ENCODE measurements at places on chromosomes 12 and 14. TPM values are rescaled to one million over a fixed set of nuclear protein-coding genes. Genes with fewer than 3 reads are reported as not detected.

The KRT7 gene
- total RNA-seq = not detected

DNA sequence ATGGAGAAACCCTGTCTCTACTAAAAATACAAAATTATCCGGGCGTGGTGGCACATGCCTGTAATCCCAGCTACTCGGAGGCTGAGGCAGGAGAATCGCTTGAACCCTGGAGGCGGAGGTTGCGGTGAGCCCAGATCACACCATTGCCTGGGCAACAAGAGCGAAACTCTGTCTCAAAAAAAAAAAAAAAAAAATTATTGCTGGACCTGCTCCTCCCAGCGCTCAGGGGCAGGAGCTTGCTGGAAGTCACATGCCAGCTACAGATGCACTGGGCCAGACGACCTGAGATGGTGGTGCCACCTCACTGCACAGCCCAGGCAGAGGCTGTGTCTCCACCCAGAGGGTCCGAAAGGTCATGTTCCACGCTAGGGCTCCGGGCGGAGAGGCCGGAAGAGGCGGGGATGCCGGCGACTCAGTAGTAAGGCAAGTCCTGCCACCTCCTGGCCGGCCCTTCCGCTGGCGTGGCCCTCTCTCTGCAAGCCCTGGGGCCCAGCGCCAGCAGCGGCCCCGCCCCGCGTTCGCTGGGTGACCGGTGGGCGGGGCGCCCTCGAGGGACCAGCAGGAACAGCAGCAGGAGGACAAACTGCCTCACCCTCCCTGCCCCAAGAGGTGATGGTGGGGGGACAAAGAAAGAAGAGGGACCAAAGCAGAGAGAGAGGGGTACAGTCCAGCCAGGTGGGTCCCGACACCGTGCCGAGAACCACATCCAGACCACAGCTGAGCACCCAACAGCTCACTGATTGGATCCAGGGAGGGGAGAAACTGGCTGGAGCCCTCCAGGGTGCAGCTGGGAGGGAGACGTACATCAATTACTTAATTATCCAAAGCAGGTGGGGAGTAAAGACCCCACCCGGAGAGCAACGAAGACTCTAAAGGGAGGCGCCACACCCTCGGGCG lies 3.6 kb upstream of the RHOF start:
- no peak for DNase-seq

The PCED1B gene
- total RNA-seq = 39.8 TPM

The SLCO1B3 gene
- total RNA-seq = not detected

- peak; percentile 71 for DNase-seq
Measured at GRCh38 chr12:9649532-9649940, 20.0 kb upstream of the CLEC2D start.

GRCh38 chr14:96165493-96166436 lies 38.9 kb upstream of the BDKRB2 start:
- no peak for DNase-seq

The KRT79 gene
- not detected for total RNA-seq

- no peak for DNase-seq
Measured at GRCh38 chr12:54227376-54227775, 38.6 kb upstream of the SMUG1 start.

- peak; percentile 43 for DNase-seq
Measured at GRCh38 chr14:79043194-79043889, 873.2 kb downstream of the NRXN3 start.

GRCh38 chr14:89889626-89890025 lies 64.9 kb downstream of the EFCAB11 start:
- no peak for DNase-seq

GRCh38 chr14:34180434-34180833 lies 229.6 kb upstream of the EGLN3 start:
- DNase-seq = no peak

The RHOJ gene
- not detected for total RNA-seq

DNA sequence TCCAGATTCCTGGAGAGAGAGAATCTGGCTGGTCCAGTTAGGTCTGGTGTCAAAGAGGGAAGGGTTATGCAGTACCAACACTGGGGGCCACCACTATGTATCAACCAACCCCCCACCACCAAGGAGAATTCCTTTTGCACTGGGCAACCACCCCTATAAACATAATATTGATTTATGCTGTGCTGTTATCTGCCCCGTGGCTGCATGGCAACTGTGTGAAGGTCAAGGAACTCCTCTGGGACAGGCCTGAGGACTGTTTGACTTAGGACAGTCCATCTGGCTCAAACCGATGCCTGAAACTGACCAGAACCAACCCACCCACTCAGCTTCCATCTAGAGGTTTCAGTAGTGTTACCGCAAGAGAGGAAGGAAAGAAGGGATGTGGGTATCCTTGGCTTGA lies 20.5 kb downstream of the PLEKHH1 start:
- DNase-seq = no peak

- no peak for DNase-seq
Measured at GRCh38 chr12:69309461-69309860, 38.7 kb upstream of the LYZ start.

GRCh38 chr14:20632448-20632830 lies 9.1 kb downstream of the OR6S1 start:
- DNase-seq = no peak

- no peak for DNase-seq
Measured at GRCh38 chr12:86283620-86284019, 27.4 kb upstream of the MGAT4C start.

The TGM1 gene
- 1.3 TPM for total RNA-seq

DNA sequence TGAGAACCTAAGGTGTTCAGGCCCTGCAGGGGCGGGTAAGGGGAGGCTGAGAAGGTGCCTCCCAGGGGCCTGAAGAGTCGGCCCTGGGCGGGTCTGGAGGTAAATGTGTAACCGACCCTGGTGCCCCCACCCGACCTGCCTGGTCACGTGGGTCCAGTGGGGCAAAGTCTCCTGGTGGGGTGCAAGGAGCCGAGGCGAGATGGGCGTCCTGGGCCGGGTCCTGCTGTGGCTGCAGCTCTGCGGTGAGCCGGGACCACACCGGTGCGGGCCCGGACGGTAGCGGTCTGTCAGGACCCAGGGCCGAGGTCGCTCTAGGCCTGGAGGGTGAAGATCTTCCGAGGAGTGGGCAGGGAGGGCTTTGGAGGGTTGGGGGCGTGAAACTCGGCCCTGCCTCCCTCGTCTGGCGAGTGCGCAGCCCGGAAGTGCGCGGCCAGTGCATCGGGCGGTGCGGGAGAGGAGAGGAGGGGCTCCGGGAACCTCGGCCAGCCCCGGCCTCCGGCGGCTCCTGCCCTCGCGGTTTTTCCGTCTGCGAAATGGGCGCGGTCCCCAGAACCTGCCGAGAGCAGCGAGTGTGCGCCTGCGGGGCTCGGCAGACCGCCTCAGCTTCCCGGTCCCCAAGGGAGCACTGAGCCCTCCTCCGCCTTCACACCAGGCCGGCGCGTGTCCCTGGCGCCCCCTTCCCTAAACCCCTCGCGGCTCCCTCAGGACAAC lies at the start of gene AMN:
Gene AMN (plus strand): TSS at position 174 of the 711 bp plus-strand sequence. CDS start 26 bp downstream, at position 200.
- no peak for DNase-seq

The POC1B gene
- 17.1 TPM for total RNA-seq

- DNase-seq = no peak
Measured at GRCh38 chr12:53961025-53961761, 6.5 kb downstream of the HOXC12 start.

DNA sequence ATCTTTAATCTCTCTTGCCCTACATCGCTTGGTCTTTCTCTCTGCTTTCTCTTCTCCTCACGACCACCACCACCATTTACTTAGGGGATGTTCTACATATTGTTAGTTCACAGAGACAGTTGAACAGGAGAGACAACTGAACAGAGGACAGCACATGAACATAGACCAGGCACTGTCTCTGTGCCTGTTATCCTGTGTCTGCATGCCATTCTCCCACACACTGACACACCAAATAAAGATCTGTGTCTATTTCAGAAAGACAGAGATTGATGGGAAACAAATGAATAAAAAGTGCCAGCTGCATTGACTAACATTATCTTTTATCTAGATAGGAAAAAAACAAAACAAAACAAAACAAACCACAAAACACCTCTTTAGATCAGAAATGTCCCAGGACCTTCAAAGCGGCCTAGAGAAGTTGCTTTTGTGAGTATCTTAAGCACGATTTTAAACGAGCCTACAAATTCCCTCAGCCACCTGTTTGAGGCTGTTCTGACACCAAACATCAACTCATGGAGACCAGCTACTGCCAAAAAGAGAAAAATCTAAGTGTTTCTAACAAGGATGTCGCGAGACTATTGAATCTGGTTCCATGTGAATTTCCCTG lies 77.6 kb upstream of the PARP11 start:
- DNase-seq = no peak

DNA sequence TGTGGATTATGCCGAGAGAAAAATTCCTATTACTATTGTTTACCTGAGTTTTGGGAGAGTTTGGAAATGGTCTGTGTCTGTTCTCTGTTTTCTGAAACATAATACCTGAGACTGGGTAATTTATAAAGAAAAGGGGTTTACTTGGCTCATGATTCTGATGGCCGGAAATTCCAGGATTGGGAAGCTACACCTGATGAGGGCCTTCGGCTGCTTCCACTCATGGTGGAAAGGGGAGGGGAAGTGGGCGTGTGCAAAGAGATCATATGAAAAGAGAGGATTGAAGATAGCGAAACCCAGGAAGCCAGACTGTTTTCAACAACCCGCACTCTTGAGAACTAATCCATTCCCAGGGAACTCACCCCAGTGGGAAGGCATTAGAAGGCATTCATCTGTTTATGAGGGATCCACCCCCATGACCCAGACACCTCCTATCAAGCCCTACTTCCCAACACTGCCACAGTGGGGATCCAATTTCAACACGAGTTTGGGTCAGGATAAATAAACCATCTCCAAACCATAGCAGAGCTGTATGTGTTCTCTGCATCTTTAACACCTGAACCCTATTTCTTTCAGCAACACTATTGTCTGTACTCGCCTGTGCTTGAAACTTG lies 51.1 kb downstream of the APAF1 start:
- no peak for DNase-seq

The SLC39A2 gene
- total RNA-seq = not detected

The NEDD1 gene
- 23.2 TPM for total RNA-seq

GRCh38 chr12:15854916-15855315 lies 27.3 kb upstream of the STRAP start:
- no peak for DNase-seq

DNA sequence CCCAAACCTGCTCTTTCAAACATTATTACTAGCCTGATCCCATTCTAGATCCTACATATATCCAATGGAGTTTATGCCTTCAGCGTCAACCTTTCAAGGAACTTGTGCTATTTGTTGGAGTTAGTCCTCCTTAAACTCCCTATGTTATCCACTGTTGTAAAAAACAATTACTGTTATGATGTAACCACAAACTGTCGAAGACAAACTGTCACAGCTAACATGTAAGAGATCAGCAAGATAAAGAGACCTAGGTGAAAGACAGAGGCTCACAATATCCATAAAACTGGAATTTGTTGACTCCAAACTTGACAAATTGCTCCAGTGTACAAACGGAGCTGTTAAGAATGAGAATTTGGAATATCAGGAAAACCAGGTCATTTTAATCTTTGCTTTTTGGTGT lies 70.7 kb downstream of the CDK17 start:
- DNase-seq = no peak

DNA sequence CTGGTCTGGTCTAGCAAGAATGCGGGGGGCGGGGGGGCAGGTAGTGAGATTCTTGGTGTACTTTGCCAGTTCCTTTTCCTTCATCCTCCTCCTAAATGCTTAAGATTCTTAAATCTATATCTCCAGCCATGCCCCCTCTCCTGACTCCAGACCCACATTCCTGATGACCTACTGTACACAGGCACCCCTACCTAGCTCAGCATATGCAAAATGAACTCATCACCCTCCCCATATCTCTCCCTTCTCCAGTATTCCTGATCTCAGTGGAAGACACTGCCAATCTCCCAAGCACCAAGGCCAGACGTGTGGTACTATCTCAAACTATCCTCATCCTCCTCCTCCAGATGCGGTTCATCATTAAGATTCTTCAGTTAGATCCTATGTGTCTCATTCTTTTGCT lies 215.8 kb downstream of the SPTSSA start:
- no peak for DNase-seq

The DDX54 gene
- 81.5 TPM for total RNA-seq

GRCh38 chr12:52730383-52730782 lies 27.1 kb upstream of the KRT77 start:
- DNase-seq = no peak

DNA sequence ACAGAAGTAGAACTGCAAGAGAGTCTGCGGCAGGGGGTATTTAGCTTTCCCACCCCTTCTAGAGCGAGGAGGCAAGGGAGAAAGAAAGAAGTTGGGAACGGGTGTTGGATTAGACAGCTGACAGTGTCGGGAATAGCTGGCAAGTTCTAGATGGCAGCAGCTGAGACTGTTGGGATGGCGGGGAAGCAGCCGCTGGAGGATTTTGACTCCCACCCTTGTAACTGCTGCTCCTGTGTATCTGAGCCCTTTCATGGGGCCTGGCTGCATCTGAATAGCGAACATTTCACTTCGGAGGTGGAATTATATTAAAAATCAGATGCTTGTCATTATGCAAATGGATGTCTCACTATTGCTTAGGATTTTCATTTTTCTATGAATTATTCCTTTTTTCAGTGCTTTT lies 104.6 kb downstream of the AACS start:
- no peak for DNase-seq

GRCh38 chr12:120225852-120226640 lies 25.1 kb upstream of the RPLP0 start:
- no peak for DNase-seq

DNA sequence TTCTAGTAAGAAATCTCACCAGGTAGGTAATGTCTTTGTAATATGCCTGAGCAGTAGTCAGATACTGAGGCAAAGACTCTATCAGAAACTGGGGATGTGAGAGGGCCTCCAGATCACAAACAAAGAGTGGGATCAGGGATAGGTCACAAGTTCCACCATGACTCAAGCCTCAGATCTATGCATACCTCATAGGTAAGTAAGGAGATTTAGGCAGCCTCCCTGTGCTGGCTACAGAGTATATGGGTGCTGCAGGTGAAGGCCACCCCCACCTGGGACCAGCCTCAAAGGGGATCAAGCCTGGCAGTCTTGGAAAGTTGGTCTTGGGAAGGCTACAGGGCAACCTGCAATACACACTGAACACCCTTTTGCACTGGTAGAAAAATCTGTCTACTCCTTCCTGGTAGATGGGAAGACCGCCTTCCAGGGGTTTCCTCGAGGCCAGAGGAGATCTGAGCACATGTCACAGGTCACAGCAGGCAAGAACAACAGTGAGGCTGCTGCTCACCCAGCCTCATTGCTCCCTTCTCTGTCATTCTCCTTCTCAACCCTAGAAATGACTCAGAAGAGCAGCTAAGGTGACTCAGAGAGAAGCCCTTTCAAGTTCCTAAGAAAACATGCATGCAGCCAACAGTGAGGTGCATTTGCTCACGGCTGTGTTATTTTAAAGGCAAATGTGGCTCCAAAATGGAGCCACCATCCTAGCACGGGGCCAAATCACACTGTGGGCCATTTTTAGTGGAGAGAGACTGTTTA lies 143.4 kb upstream of the CDKN3 start:
- DNase-seq = no peak

The CLSTN3 gene
- total RNA-seq = 40.3 TPM

GRCh38 chr14:80584744-80585505 lies 356.6 kb downstream of the CEP128 start:
- DNase-seq = no peak
